ENCODE measurements at places on chromosomes 13 and 19.

- no peak for DNase-seq
These were observed 369.3 kb downstream of the DLEU7 start for GRCh38 chr13:50474088-50474662.

DNA sequence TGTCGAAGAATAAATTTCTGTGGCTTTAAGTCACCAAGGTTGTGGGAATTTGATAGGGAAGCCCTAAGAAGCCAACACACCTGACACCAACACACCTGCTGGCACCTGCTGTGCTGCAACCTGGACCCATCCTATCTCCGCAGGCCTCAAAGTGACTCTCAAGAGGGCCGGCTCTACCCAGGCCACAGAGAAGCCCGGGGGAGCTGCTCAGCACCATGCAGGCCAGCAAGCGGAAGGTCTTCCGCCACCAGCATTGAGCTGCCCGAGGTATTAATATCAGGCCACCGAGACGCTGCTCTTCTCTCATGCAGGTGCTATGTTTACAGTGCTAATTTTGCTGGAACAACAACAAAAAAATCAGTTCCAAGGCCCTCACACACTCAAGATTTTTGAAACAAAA is 32.2 kb upstream of the CD33 start:
- no peak for DNase-seq

DNA sequence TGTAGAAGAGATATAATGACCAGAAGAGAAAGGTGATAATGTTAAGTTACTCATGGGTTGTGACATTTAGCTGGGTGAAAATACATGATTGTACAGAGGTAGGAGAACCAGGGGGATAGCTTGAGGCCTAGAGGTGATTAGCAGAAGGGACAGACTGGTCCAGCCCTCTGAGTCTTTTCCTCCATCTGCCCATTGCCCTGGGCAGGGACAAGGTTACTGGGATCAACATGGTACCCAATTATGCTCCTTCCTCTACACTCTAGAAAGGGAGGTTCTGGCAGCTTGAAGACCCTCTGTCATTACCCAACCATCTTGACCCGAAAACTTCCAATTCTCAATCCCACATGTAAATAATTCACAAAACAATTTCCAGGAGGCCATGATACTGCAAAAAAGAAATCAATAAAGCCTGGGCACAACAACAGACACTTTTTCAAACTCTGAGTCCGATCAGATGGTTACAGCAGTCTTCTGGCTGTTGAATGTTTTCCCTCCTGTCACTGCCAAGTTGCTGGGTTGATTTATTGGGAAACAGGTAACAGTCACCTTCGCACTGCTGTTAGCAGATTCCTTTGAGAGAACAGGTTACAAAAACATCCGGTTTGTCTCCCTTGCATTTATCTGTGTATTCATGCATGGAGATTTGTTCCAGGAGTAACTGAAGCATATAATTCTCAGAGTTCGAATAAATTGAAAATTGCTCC is 239.1 kb upstream of the HTR2A start:
- no peak for DNase-seq

- DNase-seq, result no peak
These were observed 423.4 kb downstream of the RFC3 start for GRCh38 chr13:34241332-34241731.

GRCh38 chr13:30019648-30020626 is 169.5 kb upstream of the UBL3 start:
- DNase-seq, result no peak

DNA sequence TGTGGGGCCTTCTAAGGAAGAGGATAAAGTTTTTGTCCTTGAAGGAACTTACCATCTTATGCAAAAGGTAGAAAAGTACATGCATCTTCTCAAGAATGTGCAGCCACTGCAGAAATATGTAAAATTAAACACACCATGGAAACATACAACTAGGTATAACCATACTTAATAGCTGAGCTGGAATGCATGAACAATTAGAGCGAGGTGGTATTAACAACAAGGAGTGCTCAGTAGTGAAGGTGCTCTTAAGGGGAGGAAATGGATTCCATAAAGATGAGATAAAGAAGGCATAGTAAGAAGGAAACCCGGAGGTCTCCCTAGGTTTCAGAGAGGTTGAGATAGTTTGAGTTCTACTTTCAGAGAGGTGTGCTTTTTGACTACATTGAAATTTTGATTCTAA is 415.9 kb downstream of the NDFIP2 start:
- DNase-seq, result no peak

GRCh38 chr13:41434831-41435520 is 22.4 kb upstream of the RGCC start:
- DNase-seq, result no peak

GRCh38 chr13:27034678-27035111 is 136.9 kb downstream of the USP12 start:
- no peak for DNase-seq

DNA sequence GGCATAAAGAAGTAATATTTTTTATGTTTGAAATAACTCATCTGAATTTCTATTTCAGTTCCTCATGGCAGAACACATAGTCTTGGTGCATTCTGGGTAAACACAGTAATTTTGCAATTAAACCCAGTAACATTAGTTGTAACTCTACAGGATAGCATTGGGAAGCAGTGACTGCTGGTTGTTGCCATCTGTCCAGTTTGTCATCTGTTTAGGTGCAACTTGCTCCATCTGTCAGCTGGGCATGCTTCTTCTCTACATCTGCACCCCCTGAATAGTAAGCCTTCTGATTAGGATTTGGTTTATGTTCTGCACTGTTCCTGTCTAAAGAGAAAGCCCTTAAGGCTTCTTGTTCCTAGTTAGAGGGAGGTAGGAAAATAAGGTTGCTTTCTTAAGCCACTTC is 63.5 kb upstream of the CSNK1A1L start:
- no peak for DNase-seq

GRCh38 chr13:45206340-45206739 is 5.5 kb upstream of the KCTD4 start:
- DNase-seq, result no peak

DNA sequence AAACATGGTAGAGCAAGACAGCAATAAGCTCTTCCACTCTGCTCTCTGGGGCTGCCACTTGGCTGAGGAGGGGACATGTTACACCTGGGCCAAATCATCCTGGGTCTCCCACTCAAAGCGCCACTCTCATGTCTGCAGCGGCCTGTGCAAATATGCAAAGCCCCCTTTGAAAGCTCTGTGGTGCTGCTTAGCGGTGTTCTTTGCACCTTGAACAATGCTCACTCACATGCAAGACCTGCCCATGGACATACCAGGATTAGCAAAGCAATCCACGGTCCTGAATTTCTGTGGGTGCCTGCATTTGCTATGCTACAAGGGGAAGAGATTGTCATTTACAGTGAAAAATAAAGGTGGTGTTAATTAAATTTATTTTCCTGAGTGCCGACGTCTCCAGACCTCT is 48.6 kb downstream of the MRPL57 start:
- DNase-seq, result no peak

DNA sequence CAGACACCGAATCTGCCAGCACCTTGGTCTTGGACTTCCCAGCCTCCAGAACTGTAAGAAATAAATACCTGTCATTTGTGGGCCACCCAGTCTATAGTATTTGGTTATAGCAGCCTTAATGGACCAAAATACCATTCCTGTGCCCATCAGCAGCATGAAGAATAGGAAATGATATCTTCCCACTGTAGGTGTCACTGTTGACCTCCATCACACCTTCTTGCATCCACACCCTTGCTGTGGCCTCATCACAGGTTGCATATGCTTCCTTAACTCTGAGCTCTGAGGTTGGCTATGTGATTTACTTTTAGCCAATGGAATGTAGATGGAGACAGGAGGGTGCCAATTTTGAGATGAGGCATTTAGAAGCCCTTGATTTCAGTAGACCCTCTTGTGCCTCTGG is 242.0 kb upstream of the TSHZ3 start:
- no peak for DNase-seq

- no peak for DNase-seq
These were observed 176.8 kb downstream of the OXGR1 start for GRCh38 chr13:96817336-96817941.

- DNase-seq, result no peak
These were observed 67.2 kb downstream of the MBD3L1 start for GRCh38 chr19:8899356-8899755.

DNA sequence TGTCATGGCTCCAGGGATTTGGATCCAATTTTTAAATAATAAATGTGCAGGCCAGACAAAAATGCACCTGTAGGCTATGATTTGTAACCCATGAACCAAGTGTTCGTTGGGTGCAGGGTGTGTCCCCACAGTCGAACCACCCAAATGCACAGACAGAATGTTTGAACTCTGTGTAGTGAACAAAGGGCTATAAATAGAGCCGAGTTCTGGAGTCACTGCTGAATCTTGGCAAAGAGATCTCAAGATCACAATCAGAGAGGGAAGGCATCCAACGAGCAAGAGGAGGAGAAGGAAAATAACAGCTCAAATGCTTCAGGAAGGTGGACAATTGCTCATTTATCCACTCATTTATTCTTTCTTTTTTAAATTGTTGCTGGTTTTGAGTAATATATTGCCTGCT is 547.9 kb downstream of the FGF9 start:
- DNase-seq, result no peak

- DNase-seq, result no peak
These were observed 33.4 kb downstream of the STK24 start for GRCh38 chr13:98543378-98544103.

DNA sequence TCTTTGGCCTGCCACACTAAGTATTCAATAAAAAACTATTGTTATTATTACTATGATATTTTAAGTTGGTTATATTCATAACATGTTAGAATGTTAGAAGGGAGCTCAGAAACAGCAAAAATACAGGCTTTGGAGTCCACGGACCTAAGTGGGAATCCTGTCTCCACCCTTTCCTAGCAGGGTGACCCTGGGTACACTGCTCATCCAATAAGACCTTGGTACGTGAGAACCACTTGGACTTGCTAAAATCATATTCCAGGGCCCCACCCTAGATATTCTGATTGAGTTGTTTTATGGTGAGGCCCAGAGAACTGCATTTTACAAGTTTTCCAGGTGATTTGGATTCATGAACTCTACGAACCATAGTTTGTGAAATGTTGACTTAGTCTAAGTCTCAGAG is 47.4 kb upstream of the KL start:
- no peak for DNase-seq

DNA sequence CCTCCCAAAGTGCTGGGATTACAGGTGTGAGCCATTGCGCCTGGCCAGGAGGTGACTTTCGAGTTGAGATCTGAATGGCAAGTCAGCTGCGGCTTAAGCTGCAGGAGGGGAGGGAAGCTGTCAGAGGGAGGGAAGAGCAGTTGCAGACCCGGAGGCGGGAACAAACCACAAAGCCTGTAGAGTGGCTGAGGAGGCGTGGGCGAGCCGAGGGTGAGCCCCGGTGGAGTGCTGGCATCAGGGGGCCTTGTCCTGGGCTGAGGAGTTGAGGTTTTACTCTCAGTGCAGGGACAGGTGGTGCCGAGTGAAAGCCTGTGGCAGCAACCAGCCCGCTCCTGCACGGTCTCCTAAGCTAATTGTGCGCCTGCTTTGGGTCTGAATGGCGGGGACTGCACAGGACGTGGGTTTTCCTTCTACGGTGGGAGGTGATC is 24.2 kb downstream of the PPP1R37 start:
- peak; percentile 22 for DNase-seq

- no peak for DNase-seq
These were observed 458.3 kb downstream of the COG6 start for GRCh38 chr13:40113643-40114304.

- DNase-seq, result no peak
These were observed 76.6 kb downstream of the SLC15A1 start for GRCh38 chr13:98675837-98676236.

- no peak for DNase-seq
These were observed 30.0 kb downstream of the CEACAM1 start for GRCh38 chr19:42498169-42498757.

GRCh38 chr13:99982036-99982730 is 599 bp downstream of the ZIC2 start:
- DNase-seq, result no peak

DNA sequence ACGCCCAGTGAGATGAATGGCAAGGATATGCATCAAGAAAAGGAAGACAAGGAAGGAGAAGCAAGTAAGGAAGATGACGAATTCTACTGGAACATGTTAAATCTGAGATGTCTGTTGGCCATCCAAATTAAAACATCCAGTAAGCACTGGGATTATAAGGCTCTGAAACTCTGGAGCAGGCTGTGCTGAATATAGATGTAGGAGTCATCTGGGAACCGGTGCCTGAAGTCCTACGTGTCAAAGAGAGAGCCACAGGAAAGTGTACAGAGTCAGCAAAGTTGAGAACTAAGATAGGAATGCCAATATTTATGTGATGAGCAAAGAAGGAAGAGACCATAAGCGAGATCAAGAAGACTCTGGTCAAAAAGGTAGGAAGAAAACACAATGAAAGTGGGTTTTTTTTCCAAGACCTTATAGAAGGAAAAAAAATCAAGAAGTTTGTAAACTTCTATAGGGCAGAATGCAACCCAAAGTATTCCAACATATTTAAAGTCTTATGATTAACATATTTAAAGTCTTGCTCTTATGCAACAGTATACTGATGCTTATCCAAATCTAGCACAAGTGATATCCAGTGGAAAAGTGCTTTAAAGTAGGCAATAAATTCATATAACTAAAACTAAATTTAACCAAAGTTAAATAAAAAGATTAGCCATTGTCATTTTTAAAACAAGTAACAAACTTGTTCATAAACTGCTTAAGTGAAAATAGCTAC is 51.2 kb upstream of the EEF1AKMT1 start:
- DNase-seq, result no peak

- DNase-seq, result no peak
These were observed 779.6 kb downstream of the DIAPH3 start for GRCh38 chr13:59384154-59384553.

DNA sequence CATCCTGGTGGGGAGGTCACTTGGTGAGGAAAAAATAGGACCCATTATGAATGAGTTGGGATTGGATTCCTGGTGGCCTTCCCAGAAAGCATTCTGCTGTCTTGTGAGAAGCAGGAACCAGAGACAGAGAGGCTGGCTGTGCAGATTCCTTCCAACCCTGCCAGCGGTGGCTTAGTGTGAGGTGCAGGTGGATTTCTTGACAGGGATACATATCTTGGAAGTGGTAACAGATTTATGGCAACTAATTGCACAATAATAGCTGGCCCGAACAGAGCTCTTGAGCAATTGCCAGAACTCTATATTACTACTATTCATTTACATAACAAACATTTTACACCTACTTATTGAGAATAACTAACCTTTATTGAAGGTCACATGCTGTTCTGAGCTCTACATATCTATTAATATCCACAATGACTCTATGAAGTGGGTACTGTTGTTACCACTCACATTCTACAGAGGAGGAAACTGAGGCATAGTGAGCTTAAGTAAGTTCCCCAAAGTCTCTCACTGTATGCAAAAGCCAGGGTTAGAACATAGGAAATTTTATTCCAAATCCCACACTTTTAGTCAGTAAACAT is 173.9 kb upstream of the SERP2 start:
- DNase-seq, result no peak

- no peak for DNase-seq
These were observed 197.0 kb downstream of the COL4A1 start for GRCh38 chr13:110109910-110110309.

Data from CD4-positive, alpha-beta T cell treated with Interleukin-4 for 1 hour (primary cell).